ENCODE measurements at places on chromosomes 7 and 10. TPM values are rescaled to one million over a fixed set of nuclear protein-coding genes. Genes with fewer than 3 reads are reported as not detected.
A peak's percentile ranks its signal among the peaks of the same experiment; 100 is the strongest.

GRCh38 chr10:58554316-58554715, 41.6 kb downstream of the BICC1 start:
- DNase-seq: no peak

- DNase-seq: no peak
These were observed 7.5 kb downstream of the ZYX start for GRCh38 chr7:143388491-143389101.

GRCh38 chr7:2632733-2633537, 1.1 kb downstream of the TTYH3 start:
- DNase-seq: peak; percentile 68

- no peak for DNase-seq
These were observed 100.7 kb downstream of the GRID1 start for GRCh38 chr10:86265895-86266259.

DNA sequence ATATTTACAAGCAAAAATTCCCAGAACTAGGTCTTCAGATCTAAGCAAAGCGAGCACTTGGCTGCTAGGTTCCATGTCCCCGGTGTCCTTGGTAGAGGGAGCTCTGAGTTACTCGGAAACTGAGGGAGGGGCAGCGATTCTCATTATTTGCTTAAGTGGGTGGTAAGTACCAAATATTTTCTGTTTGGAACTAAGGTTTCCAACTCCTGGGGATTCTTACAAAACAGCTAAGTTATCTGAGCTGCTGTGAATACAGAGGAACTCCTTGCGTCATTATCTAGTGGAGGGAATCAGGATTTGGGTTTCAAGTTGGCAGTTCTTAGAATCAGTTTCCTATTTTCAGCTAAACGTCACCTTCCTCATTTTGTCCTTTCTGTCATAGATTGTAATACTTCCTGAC, 76.8 kb upstream of the IKZF1 start:
- no peak for DNase-seq

ZKSCAN5 gene
- polyA plus RNA-seq: 3.3 TPM

CXCL12 gene
- not detected for polyA plus RNA-seq

TUBAL3 gene
- polyA plus RNA-seq: not detected

HELLS gene
- polyA plus RNA-seq: 6.2 TPM

Measured in B cell (primary cell).